ENCODE measurements at places on chromosomes 7 and 10.

GRCh38 chr7:107210400-107210799 lies 41.6 kb downstream of the HBP1 start:
- DNase-seq, result no peak

DNA sequence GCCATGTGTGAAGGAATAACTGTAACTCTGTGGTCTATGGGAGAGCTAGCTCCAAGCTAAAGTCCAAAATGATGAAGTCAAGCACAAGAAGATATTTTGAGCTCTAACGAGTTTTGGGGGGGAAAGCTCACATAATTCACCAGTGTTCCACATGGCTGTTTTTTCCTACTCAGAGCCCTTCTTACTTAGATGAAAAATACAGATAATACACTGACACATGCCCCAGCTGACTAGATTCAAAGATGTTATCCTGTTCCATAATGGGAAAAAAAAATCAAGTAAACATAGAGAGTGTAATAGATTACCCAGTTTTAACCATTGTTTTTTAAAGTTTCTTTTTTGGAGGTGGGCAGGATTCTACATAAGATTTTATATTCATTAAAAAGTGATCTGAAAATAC lies 86.6 kb downstream of the PRLHR start:
- no peak for DNase-seq

- no peak for DNase-seq
These were observed 179.4 kb downstream of the SEMA3E start for GRCh38 chr7:83469491-83469890.

DNA sequence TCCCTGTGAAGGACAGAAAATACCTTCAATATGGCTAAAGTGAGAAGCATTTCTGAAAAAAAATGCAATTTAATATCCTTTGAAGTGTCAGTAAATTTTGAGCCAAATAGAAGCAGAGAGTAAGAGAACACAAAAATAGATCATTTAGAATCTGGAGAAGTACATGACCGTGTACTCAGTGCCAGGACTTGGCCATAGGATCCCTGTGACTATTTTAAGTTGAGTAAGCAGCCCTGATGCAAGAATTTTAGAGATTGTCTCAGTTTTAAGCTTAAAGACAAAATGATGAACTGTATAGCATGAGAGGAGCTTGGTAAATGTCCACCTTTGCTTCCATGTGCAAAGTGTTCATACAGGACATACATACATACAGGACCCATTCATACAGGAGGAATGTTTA lies 2.5 kb downstream of the PTER start:
- no peak for DNase-seq

- DNase-seq, result no peak
These were observed 52.9 kb upstream of the GNA12 start for GRCh38 chr7:2897023-2897422.

- DNase-seq, result no peak
These were observed 31.9 kb upstream of the GUSB start for GRCh38 chr7:66013938-66014337.

DNA sequence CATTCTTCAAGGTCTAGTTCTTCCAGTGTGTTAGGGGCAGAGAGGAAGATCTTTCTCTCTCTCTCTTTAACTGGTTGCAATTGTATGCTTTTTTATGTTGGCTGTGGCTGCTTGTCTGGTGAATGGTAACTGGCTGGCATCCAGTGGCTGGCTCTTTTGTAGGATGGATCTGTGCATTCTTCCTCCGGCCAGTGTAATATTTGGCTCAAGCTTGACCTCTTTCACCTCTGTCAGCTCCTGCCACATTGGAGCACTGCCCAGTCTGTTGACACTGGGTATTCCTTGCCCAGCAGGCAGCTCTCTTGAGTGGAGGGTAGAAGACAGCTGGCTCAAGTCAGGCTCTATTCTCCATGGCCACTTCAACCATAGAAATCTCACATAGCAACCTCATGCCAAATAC lies 528.3 kb downstream of the PHTF2 start:
- no peak for DNase-seq

- DNase-seq, result no peak
These were observed 792.9 kb upstream of the GHITM start for GRCh38 chr10:83346266-83346910.

DNA sequence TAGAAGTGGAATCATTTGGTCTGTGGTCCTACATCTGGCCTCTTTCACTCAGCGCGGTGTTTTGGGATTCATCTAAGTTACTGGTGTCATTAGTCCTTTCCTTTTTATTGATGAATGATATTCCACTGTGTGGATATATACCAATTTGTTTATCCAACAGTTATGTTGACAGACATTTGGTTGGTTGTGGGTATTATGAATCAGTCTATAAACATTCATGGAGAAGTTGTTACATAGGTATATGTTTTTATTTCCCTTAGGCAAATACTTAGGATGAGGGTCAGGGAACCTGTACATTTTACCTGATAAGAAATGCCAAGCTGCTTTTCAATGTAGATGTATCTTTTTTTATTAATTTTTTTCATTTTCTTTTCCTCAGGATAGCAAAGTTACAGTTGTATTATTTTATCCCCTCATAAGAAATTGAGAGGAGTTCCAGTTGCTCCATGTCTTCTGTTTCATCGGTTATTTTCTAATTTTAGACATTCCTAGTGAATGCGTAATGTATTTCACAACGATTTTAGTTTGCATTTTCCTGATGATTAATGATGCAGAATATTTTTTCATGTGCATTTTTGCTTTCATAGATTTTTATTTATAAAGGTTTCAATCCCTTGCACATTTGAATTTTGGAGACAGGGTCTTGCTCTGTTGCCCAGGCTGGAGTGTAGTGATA lies 203.8 kb upstream of the SH2B2 start:
- no peak for DNase-seq

- peak; percentile 55 for DNase-seq
These were observed 40.1 kb downstream of the ELMO1 start for GRCh38 chr7:37408291-37409228.

- no peak for DNase-seq
These were observed 573.2 kb downstream of the GLRX3 start for GRCh38 chr10:130709415-130709814.

DNA sequence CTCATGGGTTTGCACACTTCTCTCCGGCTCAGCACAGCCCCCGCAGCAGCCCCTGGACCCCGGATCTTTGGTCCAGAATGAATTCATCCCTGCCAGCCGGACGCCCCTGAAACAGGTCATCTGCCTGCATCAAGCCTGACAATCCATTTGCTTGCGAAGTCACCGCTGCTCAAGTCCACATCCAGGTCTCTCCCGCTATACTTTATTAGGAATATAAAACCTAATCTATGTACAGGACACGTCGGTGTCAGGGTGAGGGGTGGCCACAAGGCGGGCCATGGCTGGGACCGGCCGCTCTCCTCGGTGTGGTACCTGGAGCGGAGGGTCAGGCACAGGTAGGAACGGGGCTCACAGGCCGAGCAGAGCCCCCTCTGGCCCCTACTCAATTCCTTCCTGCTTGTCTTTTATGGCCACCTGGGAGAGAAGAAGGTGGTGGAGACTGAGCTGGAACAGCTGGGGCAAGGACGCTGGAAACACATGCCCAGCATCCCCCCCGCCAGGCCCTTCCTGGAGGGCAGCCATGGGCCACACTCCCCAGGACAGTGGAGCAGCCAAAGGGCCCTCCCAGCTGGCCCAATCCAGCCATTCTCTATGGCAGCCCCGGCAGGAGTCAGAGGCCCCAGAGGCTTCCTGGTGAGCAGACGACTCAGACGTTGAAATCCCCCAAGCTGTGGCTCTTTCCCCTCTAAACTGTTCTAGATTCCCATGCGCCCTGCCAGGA lies 5.3 kb downstream of the POLR2J start:
- DNase-seq, result no peak

GRCh38 chr7:33156441-33156840 lies 27.1 kb downstream of the BBS9 start:
- DNase-seq, result no peak

- DNase-seq, result no peak
These were observed 1.7 kb downstream of the STN1 start for GRCh38 chr10:103916254-103916653.

- no peak for DNase-seq
These were observed 148.9 kb downstream of the AUTS2 start for GRCh38 chr7:69747144-69747543.

DNA sequence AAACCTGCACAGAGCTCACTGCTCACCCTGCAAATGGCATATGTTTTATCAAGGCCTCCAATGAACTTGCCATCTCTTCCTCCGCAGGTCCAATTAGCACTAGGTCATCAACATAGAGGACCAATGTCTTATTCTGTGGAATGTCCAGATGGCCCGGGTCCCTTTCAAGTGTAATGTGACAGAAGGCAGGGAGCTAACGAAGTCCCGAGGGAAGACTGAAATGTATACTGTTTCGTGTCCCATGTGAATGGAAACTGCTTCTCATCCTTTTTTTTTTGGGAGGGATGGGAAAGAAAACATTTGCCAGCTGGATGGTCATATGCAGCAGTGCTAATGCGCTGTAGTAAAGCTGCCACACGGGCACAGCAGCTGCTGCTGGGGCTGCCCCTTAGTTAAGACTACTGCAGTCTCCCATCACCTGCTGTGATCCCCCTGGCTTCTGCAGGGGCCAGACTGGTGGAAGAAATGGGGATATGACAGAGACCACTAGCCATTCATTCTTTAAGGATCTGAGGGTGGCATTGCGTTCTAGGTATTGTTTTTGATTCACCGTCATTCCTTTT lies 61.7 kb upstream of the CCNY start:
- DNase-seq, result no peak

- no peak for DNase-seq
These were observed 991 bp downstream of the ZNF239 start for GRCh38 chr10:43573250-43574000.

DNA sequence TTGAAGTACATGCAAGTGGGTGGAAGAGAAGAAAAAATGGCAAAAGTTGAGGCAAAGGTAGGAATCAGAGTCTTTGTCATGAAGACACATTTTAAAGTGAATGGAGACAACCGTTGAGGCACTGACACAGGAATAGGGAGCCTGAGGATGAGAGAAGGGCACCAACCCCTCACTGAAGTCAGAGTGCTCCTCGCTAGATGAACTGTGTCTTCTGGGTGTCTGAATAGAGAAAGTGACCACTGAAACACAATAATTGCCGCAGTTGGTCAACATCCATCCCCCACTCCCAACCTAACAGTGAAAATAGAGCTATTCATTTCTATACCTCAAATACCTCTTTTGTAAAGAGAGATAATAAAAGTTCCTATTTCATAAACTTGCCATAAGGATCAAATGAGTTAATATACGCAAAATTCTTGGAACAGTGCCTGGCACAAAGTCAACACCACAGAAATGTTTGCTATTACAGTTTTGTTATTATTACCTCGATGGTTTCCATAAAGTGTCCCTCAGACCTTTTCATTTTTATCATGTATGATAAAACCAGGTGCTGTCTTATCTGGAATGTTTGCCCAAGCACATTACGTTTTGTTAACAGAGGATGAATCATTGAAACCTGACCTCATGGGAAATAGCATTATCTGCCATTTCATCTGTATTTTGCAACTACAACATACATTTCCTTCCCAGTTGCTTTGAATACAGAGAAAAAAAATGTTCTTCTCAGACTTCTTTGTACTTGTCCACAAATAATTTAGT lies 61.8 kb upstream of the SP4 start:
- DNase-seq, result peak; percentile 36

DNA sequence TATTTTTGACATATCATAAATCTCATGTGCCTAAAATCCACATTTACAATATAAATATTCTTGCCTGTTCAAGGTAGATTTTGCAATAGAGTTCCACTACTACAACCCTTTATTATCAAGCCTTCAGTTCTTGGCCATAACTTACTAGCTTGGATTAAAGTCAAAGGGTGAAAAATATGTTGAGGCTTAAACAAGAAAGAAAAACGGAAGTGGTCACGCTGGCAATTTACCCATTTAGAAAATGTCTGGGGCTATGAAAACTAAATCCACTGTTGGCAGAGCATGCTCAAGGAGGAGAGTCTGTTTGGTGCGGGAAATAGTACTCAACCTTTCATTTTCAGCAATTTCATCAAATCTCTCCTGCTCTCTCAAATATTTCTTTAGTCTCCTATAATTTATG lies 209.8 kb upstream of the RHOBTB1 start:
- DNase-seq, result no peak

DNA sequence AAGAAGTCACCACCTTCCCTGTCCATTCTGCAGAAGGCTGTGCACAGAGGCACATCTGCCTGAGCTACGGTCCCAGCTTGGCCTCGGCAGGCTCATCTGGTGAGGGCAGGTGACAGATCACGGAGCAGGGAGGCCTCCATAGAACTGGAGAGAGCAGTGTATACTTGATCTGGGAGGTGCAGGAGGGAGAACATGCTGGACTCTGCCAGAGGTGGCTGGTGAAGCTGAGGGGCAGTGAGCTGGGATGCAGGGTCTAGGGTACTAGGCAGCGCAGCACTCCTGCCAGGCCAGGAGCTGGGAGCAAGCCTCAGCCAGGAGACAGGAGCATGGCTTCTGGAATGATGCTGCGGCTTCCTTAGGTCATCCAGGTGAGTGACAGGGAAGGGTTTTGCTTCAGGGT lies 553.0 kb downstream of the TCERG1L start:
- no peak for DNase-seq

DNA sequence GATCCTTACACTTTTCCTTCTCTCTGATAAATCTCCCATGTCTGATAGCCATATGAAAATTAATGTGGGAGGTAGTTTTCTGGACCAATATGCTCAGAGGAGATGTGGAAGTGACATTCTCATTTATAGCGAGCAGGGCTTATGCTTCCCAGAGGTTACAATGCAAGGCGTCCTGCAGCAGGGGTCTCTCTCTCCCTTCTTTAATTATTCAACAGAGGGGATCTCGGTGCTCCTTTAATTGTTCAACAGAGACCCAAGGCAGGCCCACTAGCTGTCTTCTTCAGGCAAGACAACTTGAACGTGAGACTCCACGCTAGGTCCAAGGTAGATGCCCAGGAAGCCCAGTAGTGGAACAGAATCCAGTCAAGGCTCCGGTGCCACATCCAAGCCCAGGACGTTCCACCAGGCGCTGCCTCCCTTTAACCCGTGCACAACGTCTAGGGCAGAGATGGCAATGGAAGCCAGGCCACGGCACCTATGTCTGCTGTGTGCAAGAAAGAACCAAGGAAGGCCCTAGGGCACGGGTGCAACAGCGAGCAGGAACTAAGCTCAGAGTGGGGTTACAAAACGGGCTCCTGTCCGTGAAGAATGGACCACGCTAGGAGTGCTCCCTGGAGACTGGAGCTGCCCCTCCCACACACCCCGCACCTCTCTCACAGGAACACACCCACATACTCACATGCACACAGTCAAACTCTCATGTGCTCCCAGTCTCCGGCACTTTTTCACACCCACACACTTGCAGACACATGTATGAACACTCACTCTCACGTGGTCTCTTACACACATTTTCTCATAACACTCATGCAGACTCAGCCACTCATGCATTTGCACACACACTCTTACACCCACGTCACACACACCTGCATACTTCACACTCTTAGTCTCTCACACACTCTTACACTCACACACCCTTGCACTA lies 230.4 kb downstream of the TNS3 start:
- DNase-seq, result no peak

- no peak for DNase-seq
These were observed 112.3 kb downstream of the JCAD start for GRCh38 chr10:29946953-29947700.

- no peak for DNase-seq
These were observed 55.5 kb downstream of the ZNF277 start for GRCh38 chr7:112262036-112262435.

GRCh38 chr7:35801392-35802101 lies 690 bp downstream of the SEPTIN7 start:
- DNase-seq, result peak; percentile 65

- DNase-seq, result no peak
These were observed 93.4 kb upstream of the OIT3 start for GRCh38 chr10:72800000-72800740.

- DNase-seq, result no peak
These were observed 34.6 kb upstream of the UNC5B start for GRCh38 chr10:71177651-71178199.
